AG09309 (cell line): ENCODE measurements at places on chromosomes 12 and 14.

DNA sequence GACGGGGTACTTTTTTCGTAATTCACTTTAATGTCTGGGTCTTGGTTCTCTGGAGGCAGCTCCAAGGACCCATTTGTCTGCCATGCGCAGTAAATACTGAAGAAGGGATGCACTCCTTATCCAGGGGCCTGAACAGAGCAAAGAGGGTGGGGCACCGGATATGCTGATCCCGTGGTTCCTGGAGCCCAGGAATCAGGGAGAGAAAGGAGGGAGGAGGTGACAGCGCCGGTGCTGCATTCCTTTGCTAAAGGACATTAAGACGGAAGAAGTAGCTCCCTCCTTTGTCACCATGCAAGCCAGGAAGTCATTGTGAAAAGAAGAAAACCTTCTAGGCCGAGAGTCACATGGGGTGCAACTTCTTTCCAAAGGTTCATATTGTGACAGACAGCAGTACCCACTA lies 1057.7 kb downstream of the VRK1 start:
- DNase-seq, result no peak

DNA sequence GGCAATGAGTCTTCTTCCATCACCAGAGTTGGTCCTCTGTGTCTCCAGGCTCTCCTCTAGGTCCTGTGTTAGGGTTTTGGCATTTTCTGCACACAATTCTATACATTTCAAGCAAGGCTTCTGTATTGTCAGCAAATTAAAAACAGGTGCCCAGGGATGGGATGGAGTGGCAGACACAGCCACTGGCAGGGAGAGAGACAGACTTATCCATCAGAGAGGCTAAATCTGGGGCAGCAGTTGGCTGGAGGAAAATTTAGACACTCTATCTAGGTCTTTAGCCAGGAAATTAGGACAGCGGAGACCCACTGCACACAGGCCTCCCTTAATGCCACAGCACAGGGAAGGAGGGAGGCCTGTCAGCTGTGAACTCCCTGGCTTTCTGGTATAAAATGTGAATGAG lies 20.2 kb downstream of the PLEKHD1 start:
- DNase-seq, result no peak

DNA sequence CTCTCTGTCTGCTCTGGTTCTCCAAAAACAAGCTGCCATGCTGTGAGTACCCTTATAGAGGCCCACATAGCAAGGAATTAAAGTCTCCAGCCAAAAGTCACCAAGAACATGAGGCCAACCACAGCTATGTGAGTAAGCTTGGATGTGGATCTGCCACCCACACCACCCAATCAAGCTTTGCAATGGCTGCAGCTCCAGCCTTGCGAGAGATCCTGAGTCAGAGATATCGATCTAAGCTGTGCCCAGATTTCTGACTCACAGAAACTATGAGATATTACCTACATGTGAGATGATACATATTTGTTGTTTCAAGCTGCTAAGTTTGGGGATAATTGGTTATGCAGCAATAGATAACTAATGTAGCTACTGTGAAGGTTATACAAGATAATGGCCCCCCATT lies 15.5 kb upstream of the TMEM233 start:
- DNase-seq, result no peak

GRCh38 chr14:98935921-98936320 lies 336.1 kb downstream of the BCL11B start:
- no peak for DNase-seq

DNA sequence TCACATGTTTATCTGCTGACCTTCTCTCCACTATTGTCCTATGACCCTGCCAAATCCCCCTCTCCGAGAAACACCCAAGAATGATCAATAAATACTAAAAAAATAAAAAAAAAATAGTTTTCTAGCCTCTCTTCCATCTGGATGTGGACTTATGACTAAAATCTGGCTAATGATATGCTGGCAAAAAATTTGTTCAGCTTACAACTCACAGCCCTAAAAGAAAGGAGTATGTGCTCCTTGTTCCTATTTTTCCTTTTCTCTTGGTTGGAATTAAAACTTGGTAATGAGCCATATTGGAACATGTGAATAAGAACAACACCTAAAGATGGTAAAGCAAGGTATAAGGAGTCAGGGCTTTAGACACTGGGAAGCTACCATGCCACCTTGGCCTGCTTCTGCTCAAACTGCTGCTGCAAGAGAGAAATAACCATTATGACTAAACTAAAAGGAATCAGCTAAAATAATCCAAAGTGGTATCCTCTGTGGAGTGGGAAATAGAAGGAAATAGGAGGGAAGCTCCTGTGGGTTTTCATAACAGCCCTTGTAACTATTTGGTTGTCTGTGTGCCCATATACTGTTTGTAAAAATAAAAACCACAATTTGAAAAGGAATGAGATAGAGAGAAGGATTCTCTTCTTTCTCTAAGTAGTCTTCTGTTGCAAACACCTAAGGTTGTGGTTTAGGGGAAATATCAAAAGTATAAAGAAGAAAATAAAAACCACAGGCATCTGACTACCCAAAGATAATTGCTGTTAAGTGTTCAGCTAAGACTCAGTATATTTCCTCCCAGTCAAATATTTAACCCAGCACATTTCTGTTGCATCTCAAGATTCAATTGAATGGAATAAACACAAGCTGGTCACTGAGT lies 53.8 kb downstream of the SDR9C7 start:
- no peak for DNase-seq

- no peak for DNase-seq
Measured at GRCh38 chr12:109741286-109741969, 27.8 kb downstream of the FAM222A start.

GRCh38 chr12:109951751-109952150 lies 44.4 kb downstream of the GIT2 start:
- DNase-seq, result no peak

DNA sequence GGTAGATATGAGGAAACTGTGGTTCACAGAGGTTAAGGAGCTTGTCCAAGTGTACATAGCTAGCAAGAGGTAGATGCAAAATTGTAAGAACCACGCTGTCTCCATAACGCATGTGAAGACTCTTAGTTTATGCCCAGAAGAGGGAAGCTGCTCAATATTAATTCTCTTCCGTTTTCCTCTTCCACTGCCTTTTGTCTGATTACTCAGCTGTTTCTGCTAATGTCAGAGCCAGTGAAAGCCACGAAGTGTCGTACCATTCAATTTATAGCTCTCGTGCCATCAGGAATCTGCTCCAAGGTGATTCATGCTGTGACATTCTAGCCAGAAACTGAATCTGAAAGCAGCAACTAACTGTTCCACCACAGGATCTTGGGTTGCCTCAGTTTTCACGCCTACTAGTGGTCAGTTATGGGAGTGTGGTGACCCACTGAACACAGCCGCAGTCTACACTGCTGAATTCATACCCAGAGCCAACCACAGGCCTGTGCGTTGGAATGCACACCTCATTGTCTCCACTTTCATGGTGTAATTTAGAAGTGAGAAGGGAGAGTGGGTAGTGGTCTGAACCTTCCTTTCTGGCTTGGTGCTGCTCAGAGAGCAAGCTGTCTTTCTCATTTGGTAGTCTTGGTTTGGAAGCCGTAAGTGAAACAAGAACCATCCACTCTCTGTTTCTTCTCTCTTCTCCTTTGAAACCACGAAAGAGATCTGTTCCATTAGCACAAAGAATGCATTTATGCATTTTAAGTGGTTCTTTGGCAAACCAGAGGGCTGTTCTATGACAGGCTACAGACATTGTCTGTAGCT lies 74.2 kb upstream of the NAP1L1 start:
- peak; percentile 65 for DNase-seq

GRCh38 chr14:75699331-75699730 lies 38.3 kb downstream of the TTLL5 start:
- DNase-seq, result no peak

DNA sequence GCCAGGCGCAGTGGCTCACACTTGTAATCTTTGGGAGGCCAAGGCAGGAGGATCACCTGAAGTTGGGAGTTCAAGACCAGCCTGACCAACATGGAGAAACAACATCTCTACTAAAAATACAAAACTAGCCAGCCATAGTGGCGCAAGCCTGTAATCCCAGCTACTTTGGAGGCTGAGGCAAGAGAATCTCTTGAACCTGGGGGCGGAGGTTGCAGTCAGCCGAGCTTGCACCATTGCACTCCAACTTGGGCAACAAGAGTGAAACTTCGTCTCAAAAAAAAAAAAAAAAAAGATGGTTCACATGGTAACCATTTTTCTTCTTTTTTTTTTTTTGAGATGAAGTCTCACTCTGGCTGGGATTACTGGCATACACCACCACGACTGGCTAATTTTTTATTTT lies 35.3 kb downstream of the SLC2A14 start:
- DNase-seq, result no peak

GRCh38 chr12:50057896-50058670 lies 687 bp downstream of the ASIC1 start:
- DNase-seq, result no peak

GRCh38 chr14:45125754-45126153 lies 8.5 kb downstream of the FKBP3 start:
- DNase-seq, result no peak

- DNase-seq, result no peak
Measured at GRCh38 chr12:44457465-44457864, 418.6 kb downstream of the NELL2 start.

GRCh38 chr12:85711735-85712390 lies 124.3 kb downstream of the RASSF9 start:
- no peak for DNase-seq

- no peak for DNase-seq
Measured at GRCh38 chr12:38391007-38391406, 74.4 kb downstream of the ALG10B start.

DNA sequence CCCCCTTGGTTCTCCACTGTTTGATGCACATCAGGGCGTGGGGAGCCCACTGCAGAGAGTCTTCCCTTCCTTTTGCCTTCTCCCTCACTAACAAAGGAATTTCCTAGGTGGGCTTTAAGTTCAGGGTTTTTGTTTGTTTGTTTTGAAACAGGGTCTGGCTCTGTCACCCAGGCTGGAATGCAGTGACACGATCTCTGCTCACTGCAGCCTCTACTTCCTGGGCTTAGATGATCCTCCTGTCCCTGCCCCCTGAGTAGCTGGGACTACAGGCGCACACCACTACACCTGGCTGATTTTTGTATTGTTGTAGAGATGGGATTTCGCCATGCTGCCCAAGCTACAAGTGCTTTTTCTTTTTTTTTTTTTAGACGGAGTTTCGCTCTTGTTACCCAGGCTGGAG lies 33.8 kb downstream of the EP400 start:
- DNase-seq, result no peak

DNA sequence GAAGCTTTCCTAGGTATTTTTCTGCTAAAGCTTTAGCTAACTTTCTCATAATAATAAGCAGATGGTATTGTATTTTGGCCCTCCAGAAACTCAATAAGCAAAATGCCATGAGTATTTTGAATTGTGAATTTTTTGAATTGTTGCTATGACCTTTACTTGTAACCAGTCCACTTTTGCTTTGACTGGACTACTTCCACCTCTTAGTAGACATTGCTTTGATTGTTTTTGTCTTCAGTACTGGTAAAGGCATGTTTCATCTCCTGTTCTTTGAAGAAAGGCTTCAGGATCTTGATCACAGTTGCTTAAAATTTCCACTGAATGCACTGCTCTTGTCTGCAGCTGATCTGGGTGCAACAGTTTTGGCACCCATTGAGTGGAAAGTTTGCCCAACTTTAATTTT lies 102.3 kb downstream of the TRMT5 start:
- no peak for DNase-seq

DNA sequence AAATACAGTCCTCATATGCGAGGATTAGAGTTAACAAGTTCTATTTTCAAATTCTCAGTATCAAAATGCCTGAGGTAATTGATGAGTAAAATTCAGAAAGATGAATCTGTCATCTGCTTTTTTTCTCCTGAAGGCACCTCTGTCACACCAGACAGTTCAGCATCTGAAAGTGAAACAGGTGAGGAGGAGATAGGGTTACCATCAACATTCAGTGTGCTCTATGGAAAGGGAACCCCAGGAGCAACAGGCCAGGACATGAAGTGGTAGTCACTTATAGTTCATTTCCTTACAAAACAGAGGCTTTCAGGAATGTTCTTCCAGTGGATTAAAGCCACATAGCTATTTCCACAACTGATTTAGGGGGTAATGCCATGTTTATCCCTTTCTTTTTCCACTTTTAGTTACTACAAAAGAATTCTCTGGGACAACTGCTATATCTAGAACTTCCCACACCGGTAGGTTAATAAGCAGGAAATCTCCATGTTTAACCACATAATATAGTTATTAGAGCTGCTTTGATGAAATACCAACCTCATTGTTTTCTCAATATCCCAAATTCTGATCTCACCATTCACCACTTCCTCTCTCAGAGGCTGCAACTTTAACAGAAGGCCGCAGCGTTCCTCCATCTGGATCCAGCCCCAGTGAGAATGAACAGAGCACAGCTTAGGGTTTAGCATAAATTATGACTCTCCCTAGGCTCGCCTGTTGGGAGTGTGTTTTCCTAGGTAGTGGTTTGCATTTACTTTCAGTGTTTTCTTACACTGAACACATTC lies 177.0 kb upstream of the CNTN1 start:
- no peak for DNase-seq

DNA sequence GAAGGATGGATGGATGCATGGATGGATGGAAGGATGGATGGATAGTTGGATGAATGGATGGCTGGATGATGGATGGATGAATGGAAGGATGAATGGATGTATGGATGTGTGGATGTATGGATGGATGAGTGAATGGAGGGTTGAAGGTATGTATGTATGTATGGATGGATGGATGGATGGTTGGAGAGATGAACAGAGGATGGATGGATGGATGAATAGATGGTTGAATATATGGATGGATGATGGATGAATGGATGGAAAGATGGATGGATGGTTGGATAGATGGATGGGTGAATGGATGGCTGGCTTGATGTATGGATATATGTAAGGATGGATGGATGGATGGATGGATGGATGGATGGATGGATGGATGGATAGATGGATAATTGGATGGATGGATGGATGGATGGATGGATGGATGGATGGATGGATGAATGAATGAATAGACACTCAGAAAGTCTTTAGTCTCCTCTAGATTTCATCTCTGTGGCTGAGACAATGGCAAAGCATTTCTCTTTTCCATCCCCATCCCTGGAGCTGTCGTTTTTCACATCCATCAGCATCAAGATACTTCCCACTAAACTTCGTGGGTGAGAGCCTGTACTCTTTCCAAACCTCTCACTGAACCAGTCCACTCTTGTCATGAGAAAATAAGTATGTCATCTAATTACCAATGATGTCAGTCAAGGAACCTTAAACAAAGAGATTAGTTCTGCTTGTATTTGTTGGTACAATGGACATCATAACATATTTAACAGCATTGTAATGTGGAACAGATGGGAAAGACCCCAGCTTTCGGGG lies 74.8 kb upstream of the CLMN start:
- DNase-seq, result no peak

- no peak for DNase-seq
Measured at GRCh38 chr12:53482626-53483168, 16.6 kb downstream of the MAP3K12 start.

- no peak for DNase-seq
Measured at GRCh38 chr12:130799051-130799450, 40.0 kb downstream of the STX2 start.
